ENCODE measurements at places on chromosomes 1 and 21.

DNA sequence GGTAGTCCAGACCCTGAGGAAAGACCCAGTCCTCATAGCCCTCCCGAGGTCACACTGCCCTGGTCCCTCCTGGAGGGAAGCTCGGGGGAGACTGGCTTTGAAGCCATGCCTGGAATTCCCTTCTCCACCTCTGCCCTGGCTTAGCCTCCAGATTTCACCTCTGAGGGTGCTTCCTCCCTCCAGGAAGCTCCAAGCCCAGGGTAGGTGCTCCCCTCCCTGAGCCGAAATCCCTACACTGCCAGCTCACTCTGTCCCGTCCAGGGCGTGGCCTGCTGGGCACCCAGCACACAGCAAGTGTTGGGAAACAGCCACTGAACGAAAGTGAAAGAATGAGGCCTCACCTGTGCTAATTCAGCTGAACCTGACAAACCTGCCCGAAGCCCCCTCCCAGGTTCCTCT is 6.0 kb upstream of the TNFRSF25 start:
- DNase-seq = no peak

- no peak for DNase-seq
These were observed 29.2 kb upstream of the ETV3 start for GRCh38 chr1:157167437-157167836.

DNA sequence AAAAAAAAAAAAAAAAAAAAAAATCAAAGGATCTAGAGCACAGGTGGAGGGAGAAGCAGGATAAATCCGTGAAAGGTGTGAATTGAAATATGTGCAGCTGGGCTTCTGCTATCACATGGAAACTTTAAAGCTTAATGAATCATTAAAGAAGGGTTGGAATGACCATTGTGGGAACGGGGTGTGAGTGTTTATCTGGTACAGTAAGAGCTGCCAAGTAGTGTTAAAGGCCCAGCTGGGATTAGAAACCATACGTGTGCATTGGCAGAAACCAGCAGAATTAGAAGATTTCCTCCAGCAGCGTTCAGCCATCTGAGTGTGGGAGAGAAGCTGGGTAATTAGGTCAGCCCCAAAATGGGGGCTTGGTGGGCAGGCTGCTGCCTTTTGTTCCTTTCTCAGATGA is 13.5 kb downstream of the FALEC start:
- DNase-seq = peak; percentile 23

- DNase-seq = no peak
These were observed 196.4 kb upstream of the GREM2 start for GRCh38 chr1:240808381-240808780.

GRCh38 chr21:32248571-32249461 is 30.0 kb downstream of the MIS18A start:
- no peak for DNase-seq

- no peak for DNase-seq
These were observed 30.3 kb upstream of the ABCG1 start for GRCh38 chr21:42188663-42189062.

DNA sequence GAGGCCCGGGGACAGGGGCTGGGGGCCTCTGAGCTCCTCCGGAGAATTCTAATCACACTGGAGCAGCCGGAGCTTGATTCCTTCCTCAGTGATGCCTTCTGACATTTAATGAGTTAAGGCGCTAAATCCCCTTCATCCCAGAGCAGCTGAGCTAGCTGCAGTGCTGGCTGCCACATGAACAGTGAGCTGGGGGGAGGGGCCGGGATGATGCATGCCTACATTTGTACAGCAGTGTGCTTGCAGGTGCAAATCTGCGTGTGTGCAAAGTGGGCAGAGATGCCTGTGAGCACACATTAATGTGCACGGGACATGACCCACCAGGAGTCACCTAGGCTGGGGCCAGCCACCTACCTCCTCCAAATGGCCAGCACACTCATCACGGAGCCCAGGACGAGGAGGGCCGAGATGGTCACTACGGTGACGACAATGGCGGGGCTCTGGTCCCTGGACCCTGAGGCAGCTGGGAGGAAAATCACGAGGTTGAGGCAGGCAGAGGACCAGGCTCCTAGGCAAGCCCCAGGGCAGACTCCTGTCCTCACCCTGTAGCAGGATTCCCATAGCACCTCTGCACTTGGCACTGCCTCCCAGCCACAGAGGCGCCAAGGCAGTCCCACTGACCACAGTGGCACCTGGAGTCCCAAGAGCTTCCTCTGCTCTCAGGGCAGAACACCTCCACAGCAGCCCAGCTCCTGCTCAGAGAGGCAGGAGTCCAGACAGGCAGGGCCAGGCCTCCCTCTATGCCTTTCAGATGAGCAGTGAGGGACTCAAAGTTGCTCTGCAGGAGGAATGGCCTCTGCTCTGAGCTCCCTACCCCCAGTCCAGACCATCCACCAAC is 34.7 kb downstream of the CDCA8 start:
- DNase-seq = no peak

DNA sequence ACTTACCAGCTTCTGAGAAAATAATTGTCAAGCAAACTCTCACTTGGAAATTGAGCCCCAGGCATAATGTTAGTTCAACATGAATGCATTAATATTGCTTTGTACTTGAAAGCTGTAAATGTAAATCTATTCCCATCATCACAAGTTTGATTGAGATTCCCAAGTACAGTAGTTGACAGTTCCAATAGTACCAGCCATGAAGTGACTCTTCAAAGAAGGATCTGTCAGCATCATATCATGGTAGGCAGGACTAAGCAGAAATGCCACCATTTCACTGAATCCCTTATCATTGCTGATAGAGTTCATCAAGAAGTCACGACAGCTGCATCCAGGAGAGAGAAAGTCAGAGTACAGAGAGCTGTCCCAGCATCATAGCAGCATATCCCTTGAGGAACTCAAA is 348.7 kb downstream of the OMA1 start:
- no peak for DNase-seq

DNA sequence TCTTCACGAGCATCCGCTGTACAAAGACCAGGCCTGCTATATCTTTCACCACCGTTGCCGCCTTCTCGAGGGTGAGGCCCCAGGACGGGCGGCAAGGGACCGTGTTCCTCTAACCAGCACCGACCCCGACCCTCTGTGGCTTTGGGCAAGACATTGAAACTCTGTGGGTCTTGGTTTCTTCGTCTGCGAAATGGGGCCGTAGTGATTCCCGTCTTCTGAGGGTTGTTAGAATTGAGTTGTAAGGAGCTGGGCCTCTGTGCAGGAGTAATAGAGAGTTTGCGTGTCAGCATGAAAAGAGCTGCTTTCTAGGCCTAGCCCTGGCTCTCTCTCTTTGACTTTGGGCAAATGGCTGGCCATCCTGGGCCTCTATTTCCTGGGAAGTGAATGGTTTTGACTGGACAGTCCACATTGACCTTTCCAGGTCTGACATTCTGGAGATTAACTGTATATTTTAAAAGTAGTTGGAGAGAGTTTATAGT is 591 bp downstream of the MRPL37 start:
- peak; percentile 47 for DNase-seq

- peak; percentile 89 for DNase-seq
These were observed 20.8 kb downstream of the RAP1GAP start for GRCh38 chr1:21648352-21648730.

- DNase-seq = no peak
These were observed 26.7 kb downstream of the NME7 start for GRCh38 chr1:169340882-169341281.

- no peak for DNase-seq
These were observed 52.7 kb upstream of the SERBP1 start for GRCh38 chr1:67482733-67483482.

- no peak for DNase-seq
These were observed 46.5 kb upstream of the TENT5B start for GRCh38 chr1:27058966-27059669.

- peak; percentile 28 for DNase-seq
These were observed 489 bp downstream of the CDCA8 start for GRCh38 chr1:37692834-37693175.

DNA sequence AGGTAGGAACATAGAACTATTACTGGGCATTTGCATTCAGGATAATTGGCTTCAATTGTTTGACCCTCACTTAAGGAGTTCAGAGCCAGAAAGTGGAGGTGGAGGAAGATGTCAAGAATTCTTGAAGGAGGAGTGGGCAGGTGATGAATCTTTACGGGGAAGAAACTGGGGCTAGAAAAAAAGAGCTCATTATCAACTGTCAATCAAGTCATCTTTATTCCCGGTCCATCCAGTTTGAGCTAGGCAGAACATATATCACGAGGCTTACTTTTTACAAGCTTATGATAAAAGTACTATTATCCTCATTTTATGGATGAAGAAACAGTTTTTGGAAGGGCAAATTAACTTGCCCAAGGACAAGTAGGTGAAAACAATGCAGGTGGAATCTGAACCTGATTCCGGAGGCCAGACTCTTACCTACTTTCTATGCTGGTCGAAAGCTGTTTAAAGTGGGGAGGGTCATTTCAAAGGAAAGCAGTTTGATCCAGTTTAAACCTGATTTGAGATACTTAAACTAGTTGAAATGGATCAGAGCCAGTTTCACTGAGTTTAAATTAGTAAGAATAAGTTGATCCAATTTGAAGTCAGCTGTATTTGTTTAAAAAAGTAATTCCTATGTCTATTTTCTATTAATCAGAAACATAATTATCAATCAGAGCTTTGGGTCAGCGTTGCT is 13.3 kb upstream of the NBL1 start:
- DNase-seq = no peak

- no peak for DNase-seq
These were observed 92.2 kb upstream of the ZBTB40 start for GRCh38 chr1:22359427-22359826.

GRCh38 chr1:184743062-184743756 is 11.4 kb downstream of the EDEM3 start:
- peak; percentile 93 for DNase-seq

DNA sequence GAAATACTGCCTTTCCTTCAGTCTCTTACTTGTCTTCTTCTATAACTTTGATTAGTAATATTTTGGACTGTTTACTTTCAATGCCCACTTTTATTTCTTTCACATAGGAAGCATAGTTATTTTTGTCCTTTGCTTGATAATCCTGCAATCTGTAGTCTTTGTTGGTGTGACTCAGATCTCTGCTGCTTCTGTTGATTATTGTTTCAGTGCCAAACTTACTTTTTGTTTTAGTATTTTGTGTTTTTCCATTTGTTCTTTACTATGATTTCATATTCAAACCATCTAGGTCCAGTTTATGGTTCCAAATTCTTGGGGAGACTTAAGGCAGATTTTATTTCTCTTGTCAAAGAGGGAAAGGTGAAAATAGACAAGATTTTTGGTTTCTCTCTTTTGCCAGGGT is 399.9 kb downstream of the HLX start:
- no peak for DNase-seq

DNA sequence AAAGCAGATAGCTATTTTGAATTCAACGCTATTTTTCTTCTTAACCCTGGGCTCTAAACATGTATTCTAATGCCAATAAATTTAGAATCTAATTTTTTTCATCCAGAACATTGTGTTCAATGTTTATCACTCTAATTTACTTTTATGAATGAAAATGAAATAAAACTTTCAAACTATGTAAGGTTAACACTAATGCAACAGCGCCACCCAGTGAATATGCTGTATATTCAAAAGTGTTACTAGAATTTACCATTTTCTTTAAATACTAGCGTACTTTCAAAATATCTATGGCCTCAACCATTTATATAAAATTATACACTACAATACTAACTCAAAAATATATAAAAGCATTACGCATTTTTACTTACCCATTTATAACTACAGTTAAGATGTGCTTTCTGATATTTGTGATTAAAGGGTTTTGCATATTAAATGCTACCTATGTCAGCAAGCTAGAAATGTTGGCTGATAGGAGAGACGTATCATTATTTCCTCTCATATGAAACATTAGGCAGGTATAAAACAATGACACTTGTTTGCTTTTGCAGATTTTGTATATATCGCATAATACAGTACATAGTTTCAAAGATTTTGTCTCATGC is 5.9 kb upstream of the NUF2 start:
- peak; percentile 85 for DNase-seq

- no peak for DNase-seq
These were observed 72.8 kb upstream of the KRTAP19-8 start for GRCh38 chr21:31111093-31111492.

DNA sequence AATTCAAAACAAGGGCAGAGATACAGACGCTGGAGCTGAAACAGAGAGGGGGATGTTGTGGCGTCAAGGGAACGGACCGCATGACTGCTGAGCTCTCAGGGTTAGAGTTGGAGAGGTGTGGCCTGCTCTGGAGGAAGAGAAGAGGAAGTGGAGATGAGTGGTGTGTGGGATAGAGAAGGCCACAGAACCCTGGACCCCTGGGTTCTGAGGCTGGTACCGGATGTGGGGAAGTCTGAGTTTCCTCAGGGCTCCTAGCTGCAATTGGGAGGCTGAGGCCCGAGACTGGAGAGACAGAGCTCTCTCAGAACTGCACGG is 1.8 kb downstream of the BCAN start:
- peak; percentile 64 for DNase-seq

- no peak for DNase-seq
These were observed 31.0 kb downstream of the MATN1 start for GRCh38 chr1:30692201-30692947.

- DNase-seq = no peak
These were observed 85.6 kb downstream of the RGS7 start for GRCh38 chr1:241271427-241271826.

DNA sequence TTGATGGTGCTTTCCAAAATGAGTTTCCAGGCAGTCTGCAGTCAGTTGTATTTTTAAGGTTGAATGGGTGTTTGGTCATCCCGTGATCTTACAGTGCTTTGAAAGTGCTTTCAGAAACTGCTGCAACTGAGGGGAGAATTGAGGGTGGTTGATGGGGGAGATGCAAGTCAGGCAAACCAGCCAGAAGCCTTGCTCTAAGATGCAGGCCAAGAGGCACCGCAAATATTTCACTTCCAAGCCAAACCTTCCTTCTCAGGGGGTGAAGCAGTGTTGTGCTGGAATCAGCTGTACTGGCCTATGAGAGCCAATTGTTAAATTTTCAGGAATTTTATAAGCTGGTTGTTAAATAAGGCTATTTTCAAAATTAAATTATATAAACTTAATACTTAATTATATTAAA is 151.6 kb downstream of the KCNJ6 start:
- DNase-seq = no peak

GRCh38 chr1:95407886-95408291 is 173.9 kb downstream of the RWDD3 start:
- DNase-seq = no peak

DNA sequence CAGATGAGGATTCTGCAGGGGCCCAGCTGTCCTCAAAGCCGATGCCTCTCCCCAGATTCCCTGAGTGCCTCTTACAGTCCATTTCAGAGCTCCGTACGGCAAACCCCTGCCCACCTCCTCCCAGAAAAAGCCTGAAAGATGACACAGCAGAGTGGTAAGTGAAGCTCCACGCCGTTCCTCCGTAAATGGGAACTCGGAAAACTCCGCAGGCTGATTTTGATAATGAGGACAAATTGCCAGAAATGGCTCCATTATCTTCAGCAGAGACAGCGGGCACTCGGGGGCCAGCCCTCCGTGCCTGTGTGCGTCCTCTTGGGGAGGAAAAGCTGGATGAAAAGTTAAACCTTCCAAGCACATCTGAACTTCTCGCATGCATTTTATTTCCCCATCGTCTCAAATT is 81.1 kb downstream of the NPHP4 start:
- no peak for DNase-seq

GRCh38 chr1:201460814-201461644 is 8.0 kb downstream of the PHLDA3 start:
- DNase-seq = no peak

GRCh38 chr1:243482141-243483022 is 226.5 kb downstream of the SDCCAG8 start:
- DNase-seq = peak; percentile 60

GRCh38 chr21:33201956-33202355 is 27.8 kb upstream of the IFNAR2 start:
- no peak for DNase-seq

Measured in hematopoietic multipotent progenitor cell treated with erythropoietin and hydrocortisone succinate and interleukin-3 and kit ligand, for 6 days (in vitro differentiated cells).